ENCODE measurements at places on chromosomes 1 and 21. TPM values are rescaled to one million over a fixed set of nuclear protein-coding genes. Genes with fewer than 3 reads are reported as not detected.

The RBP7 gene
- total RNA-seq = not detected

DNA sequence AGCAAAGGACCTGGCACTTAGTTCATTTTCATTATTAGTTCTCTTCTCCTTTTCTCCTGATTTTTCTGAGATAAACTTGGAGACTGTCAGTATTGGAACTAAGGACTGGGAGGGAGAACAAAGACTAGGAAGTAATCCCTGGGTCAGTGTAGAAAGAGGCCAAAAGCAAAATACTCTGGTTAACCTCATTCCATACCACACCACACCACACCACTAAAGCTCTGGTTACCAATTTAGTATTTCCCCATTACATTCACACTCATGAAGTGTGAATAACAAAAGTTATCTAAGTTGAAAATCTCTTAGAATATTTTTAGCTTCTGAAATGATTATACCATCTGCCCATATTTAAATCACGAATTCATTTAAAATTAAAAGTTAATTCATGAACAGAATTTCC is 68.9 kb upstream of the DMRTA2 start:
- no peak for DNase-seq

DNA sequence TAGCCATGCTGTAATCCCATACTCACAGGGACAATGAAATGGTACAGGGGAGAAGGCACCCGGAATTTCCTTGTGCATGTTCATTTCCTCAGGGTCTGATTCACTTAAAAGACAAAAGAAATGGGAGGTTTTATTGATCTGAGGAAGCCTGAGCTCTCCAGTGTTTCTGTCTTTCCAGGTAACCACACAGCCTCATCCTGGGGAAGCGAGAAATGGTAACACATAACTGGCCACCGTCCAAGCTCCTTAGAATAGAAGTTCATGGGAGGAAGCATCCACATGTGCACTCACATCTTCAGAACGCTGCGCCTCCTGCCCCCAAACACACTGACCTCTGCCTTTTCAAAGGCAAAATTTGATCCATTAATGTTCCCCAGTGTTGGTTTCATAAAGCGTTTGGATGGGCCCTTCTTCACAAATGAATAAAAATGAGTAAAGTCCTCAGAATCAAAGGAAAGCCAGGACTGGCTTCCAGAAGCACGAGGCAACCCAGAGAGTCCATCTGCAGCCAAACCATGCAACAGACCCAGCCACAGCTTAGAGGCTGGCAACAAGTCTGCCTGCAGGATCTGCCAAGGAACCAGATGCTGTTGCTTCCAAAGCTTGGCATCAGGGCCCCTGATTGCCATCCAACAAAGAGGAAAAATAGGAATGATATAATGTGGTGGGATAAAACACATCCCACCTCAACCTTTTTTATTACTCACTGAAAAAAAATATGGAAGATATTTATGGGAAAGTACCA is 120.3 kb downstream of the ZBTB18 start:
- peak; percentile 28 for DNase-seq

DNA sequence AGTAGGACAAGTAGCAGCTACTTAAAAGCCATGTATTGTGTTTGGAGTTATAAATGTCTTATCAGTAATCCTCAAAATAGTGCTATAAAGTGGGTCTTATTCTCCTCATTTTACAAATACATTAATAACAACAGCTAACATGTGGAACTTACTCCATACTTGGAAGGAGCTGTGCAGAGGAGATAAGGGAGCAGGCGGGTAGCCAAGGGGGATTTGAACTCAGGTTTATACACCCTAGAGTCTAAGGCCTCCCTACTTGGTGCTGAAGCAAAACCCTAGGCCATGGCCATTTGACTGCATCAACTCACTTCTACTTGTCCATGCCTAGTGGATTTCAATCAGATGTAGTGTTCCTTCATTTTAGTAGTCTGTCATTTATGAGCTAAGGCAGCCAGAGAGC is 72.1 kb downstream of the LMO4 start:
- DNase-seq = no peak

DNA sequence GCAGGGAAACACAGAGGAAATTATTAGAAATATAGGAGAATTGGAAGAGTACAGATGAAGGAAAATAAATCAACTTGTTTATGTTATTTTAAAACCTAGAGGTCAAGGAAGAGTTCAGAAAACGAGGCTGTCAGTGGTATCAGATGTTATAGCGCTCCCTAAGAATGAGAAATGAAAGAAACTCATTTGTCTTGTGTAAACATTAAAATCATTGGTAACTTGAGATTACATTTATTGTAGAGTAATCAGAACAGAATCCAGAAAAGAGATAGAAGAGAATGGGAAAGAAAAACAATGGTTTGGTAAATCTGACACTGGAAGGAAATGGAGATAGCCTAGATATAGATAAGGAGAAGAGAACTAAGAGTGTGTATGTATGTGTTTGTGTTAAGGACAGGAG is 106.4 kb downstream of the ATF6 start:
- no peak for DNase-seq
